GM13976 (cell line): ENCODE measurements at places on chromosomes 2 and 18.

- DNase-seq: no peak
Measured at GRCh38 chr2:177138823-177139222, 73.8 kb upstream of the HNRNPA3 start.

DNA sequence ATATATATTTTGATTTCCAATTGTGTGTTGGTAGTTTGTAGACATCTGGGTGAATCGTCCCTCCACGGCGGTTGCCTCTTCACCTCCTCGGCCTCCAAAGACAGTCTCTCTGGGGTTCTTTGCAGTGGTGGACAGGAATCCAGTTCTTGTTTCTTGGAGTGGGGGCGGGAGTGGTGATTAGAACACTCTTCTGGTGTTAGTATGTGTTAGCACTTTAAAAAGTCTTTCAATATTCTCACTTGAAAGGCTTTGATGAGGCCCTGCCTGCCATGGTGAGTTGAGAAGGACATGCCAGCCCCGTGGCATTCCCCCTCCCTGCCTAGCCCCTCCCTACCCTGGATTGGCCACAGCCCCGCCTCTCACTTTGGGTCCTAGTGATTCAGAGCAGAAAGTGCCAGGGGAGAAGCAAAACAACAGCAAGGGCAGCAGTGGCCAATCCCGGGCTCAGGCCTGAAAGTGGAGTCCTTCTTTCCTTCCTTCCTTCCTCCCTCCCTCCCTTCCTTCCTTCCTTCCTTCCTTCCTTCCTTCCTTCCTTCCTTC, 316.8 kb upstream of the HS6ST1 start:
- DNase-seq: no peak

DNA sequence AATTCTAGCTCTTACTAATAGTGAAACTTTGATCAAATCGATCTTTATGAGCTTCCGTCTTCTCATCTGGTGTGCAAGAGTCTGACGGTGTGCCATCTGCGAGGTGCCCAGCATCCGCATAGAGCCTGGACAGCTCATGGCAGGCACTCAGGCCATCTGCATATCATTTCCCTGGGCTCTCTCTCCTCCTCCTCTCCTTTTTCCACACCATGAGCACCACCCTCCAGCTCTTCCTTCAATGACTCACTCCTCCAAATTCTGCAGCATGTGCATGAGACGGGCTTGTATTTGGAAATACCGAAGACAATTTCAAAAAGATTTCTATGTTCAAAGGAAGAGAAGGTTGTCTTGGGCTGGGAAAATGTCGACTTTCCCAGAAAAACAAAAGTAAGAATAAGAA, 161.1 kb downstream of the CCBE1 start:
- DNase-seq: no peak

DNA sequence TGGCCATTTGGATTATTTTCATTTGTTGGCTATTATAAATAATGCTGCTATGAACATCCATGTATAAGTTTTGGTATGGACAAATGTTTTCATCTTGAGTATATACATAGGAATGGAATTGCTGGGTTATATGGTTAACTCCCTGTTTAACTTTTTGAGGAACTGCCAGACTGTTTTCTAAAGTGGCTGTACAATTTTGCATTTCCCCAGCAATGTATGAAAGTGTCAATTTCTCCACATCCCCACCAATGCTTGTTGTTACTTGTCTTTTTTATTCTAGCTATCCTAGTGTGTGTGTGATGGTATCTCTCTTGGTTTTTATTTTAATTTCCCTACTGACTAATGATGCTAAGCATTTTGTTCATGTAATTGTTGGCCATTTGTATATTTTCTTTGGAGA, 90.6 kb upstream of the CYP26B1 start:
- no peak for DNase-seq

DNA sequence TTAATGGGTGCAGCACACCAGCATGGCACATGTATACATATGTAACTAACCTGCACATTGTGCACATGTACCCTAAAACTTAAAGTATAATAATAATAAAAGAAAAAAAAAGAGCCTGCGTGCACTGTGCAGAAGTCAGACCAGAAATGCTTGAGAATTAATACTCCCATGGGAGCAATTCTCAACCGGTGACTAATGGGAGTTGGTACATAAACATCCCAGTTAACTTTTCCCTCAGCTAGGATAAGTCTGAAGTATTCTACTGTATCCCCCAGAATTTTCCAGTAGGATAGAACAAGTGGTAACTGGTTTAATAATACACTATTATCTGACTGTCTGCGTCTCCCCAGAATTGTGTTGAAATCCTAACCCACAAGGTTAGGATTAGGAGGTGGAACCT, 113.6 kb upstream of the COL5A2 start:
- no peak for DNase-seq

- DNase-seq: no peak
Measured at GRCh38 chr2:225169396-225169795, 127.1 kb upstream of the DOCK10 start.

GRCh38 chr2:231674587-231675338, 33.6 kb upstream of the PTMA start:
- DNase-seq: peak; percentile 77

GRCh38 chr2:68411397-68412126, 46.5 kb downstream of the PLEK start:
- DNase-seq: no peak

DNA sequence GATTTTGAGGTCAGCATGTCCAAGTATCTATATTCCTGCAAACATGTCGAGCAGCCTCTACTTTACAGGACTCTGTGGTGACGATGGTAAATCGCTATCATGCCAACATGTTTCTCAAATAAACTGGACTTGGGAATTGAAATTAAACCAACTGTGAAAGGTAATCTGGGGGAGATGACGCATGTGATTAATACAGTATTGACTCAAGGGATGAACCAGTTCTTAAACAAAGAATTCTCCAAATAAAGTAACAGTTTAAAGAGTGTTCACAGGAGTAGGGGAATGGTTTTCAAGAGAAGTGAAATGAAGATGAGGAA, 54.3 kb downstream of the THUMPD2 start:
- no peak for DNase-seq

GRCh38 chr18:56652802-56653201, 1.6 kb downstream of the WDR7 start:
- no peak for DNase-seq

- DNase-seq: no peak
Measured at GRCh38 chr2:22153931-22154613, 1030.3 kb downstream of the TDRD15 start.

DNA sequence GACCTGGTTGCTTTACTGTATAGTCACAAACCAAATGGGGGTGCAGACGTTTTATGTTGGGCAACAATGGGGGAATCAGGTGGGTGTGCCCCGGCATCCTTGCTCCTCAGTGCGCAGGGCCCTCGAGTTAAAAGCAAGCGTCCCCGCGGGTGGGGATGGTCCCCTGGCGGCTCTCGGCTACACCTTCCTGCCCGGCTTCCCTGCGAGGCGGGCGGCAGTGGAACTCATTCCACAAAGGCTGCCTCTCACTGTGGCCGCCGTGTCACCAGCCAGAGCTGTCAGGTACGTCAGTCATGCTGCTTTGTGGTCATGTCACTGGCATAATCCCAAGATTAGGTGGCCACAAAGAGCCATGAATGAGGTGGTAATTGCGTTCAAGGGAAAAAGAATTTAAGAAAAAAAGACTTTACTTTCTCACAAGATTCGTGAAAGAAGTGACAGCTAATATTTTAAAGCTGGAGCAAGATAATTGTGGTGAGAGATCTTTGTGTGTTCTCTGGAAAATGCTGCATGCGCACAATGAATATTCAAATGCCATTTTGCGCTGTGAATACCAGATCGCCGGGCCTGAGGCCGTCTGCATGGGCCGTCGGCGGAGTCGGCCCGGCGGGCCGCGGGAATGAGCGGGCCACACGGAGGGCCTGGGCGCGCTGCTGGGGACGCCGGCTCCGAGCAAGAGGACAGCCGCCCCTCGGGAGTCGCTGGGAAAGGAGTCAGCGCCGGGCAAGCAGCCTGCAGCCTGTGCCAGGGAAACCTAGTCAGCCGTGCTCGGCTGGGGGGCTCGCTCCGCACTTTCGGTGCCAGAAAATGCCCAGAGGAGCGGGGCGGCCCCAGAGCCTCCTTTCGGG, 82.3 kb upstream of the LDLRAD4 start:
- peak; percentile 58 for DNase-seq

DNA sequence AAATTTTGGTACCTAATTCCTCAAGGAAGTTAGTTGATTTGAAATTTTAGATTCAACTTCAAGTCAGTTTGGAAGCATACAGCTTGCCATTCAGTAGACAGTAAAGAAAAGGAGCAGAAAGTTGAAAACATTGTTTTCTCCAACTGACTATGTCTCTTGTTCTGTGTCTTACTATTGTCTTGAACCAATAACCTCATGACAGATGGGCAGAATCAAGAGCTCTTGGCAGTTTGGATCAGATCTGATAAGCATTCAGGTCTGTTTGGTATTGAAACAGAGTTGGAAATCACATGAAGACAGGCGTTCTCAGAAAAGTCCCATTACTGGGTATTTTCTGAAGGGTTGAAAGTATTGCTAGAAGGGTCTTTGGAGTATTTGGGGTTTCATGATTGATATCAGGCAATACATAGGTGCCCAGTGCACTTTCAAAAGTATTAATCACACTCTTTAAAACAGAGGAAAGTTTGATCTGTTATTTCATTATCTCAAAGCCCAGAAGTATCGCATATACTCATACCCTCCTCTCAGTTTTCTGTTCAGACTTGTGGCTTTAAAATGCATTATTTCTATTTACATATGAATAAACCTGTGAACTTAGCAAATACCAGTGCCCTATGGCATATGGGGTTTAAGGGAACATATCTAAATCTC, 428.4 kb upstream of the ZEB2 start:
- no peak for DNase-seq

- DNase-seq: no peak
Measured at GRCh38 chr2:95310216-95310615, 13.1 kb downstream of the KCNIP3 start.

- no peak for DNase-seq
Measured at GRCh38 chr18:40692871-40693270, 1262.2 kb upstream of the PIK3C3 start.

DNA sequence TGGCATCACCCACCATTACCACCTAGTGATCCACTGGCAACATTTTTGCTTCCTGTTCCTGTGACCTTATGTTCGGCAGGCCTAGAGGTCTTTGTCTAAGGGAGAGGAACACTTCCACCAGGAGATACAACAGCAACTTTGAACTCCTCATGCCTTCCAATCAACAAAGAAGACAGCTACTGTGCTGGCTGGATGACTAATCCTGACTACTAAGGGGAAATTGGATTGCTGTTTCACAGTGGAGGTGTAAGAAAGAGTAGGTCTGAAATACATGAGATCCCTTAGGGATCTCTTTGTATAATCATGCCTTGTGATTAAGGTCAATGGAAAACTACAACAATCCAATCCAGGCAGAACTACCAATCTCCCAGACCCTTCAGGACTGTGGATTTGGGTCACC, 45.2 kb downstream of the EIF2AK3 start:
- DNase-seq: no peak

GRCh38 chr2:75920859-75921551, 210.3 kb upstream of the GCFC2 start:
- no peak for DNase-seq

GRCh38 chr2:173571021-173571821, 216.5 kb downstream of the CDCA7 start:
- peak; percentile 28 for DNase-seq

DNA sequence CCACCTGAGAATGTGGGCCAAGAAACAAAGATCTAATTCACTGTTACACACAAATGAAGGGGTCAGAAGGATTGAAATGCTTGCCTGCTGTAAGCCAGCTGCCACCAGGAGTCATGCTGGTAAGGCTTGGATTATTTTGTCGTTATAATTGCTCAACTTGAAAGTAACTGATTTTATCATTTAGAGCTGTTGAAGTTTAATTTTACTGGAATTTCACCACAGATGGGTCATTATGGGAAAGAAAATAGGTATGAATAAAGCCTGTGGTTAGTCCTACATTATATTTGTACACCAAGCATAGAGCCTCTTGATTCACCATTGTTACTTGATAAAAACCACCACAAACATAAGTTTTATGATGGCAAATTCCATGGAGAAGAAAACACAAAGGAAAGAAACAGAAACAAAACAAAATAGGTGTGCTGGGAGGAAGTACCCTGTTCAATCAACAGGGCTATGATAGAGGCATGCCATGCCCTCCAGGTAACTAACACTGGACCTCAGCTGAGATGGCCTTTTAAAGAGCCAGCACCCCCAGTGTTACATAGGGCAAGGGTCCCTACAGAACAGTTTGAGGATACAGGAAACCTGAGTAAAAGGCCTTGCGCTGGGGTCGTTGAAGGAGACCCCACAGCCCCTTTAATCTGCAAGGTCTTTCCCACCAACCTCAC, 3.0 kb downstream of the CLEC4F start:
- no peak for DNase-seq

DNA sequence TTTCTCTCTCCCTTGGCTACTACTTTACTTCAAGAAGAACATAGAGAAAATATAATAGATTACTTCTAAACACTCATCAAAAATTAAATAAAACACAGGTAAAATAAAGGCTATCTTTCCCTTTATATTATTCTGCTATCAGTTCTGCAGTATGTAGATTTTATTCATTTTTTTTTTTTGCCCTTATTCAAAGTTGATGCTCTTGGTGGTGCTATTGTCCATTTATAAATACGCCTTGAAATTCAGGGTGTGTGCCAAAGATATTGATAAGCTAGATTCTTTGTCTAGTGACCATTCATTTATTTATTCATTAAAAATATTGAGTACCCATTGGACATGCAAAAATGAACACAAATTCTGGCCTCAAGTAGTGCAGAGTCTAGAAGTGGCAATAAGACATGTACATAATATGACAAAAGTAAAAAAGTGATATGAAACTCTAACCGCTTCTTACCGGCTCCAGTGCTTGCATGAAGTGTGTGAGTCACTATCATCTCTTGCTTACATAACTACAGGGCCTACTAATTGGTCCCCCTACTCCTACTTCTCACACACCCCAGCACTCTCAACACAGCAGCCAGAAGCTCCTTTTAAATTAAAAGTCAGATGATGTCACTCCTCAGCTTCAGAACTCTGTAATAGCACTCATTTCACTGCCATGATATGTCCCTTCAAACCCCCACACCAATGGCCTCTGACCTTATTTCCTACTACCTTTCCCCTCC, 208.3 kb upstream of the FANCL start:
- peak; percentile 61 for DNase-seq

DNA sequence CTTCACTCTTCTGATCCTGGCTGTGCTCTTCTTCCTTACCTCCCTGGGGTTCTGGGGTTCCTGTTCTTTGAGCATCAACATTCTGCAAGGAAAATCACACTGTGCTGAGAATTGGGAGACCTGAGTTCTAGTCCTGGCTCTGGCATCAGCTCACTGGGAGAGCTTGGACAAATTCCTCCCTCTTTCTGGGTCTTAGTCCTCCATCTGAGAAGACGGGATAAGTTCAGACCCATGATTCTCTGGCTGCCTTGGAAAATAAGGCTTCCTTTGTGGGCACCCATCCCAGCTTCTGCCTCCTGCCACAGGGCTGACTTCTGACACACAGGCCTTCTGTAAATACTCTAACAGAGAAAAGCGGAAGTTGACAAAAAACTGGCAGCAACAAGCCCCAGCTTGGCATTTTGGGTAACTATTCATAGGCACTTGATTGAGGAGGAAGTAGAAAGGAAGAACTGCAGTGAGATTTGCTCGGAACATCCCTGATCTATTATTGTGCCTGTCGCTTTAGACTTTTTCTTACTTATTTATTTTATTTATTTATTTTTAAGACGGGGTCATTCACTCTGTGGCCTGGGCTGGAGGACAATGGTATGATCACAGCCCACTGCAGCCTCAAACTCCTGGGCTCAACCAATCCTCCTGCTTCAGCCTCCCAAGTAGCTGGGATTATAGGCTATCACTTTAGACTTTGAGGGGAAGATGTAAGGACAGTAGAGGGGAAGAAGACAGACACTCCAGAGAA, 7.9 kb downstream of the PCBP1 start:
- peak; percentile 61 for DNase-seq
